ENCODE measurements at places on chromosomes 7 and 10. TPM values are rescaled to one million over a fixed set of nuclear protein-coding genes. Genes with fewer than 3 reads are reported as not detected.

The OGDHL gene
- 1.5 TPM for total RNA-seq

The KCNK18 gene
- not detected for total RNA-seq

The FRA10AC1 gene
- 2.5 TPM for total RNA-seq

The SFTPD gene
- not detected for total RNA-seq

The CPXM2 gene
- 4.9 TPM for total RNA-seq

The CLRN3 gene
- total RNA-seq, result not detected

The MYPN gene
- total RNA-seq, result 1.8 TPM

The ZNF727 gene
- not detected for total RNA-seq

The OR9A2 gene
- not detected for total RNA-seq

The GJD4 gene
- total RNA-seq, result not detected

The FRAT1 gene
- total RNA-seq, result 1.3 TPM

The CRCP gene
- total RNA-seq, result 98.6 TPM

The ZFAND4 gene
- total RNA-seq, result 9.1 TPM

The NKX2-3 gene
- total RNA-seq, result not detected

The LIPJ gene
- total RNA-seq, result not detected

Data from Daoy (cell line).